RPMI8226 (cell line): ENCODE measurements at places on chromosomes 1 and 21.

GRCh38 chr1:242008826-242009495, 10.1 kb upstream of the MAP1LC3C start:
- DNase-seq = no peak

- DNase-seq = no peak
Measured at GRCh38 chr1:107100331-107100984, 40.4 kb upstream of the NTNG1 start.

- DNase-seq = peak; percentile 58
Measured at GRCh38 chr1:19113697-19114092, 96.4 kb downstream of the UBR4 start.

DNA sequence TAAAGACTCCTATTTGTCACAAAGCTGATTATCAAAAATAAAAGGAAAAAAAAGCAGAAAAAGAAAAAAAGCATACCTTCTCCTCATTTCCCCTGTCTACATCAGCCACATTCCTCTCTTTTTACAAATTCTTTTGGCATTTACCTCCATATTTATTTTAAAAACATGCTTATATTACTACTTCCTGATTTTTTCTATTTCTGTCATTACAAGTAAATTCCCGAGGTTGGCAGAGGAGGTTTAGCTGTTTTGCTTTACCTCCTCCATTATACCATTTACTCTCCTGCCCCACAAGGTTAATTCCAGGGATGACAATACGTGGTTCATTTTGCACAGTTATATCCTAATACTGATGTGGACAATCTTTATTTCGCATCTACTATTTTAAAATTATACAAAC, 26.3 kb upstream of the CD34 start:
- no peak for DNase-seq

DNA sequence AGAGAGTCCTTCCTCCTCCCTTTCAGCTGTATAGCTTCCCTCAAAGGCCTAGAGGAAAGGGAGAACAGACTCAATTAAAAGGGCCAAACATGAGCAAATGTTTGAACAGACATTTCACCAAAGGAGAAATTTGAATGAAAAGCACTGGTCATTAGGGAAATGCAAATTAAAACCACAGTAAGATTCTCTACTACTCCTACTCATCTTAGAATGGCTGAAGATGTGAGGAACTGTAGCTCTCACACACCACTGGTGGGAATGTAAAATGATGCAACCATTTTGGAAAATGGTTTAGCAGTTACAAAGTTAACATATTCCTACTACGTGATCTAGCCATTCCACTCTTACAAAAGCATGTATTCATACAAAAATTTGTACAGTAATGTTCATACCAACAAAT, 253.0 kb upstream of the HOOK1 start:
- DNase-seq = no peak
